Hepatic stellate cell (primary cell): ENCODE measurements at places on chromosomes 3 and 15.

- DNase-seq: no peak
Measured at GRCh38 chr3:109346770-109347295, 9.5 kb upstream of the DPPA4 start.

- peak; percentile 4 for DNase-seq
Measured at GRCh38 chr3:131688370-131688769, 185.6 kb upstream of the MRPL3 start.

- no peak for DNase-seq
Measured at GRCh38 chr3:188510366-188510765, 356.4 kb downstream of the LPP start.

- DNase-seq: no peak
Measured at GRCh38 chr15:60729850-60730458, 251.0 kb upstream of the ICE2 start.

- no peak for DNase-seq
Measured at GRCh38 chr3:70646635-70647034, 334.2 kb upstream of the MDFIC2 start.

- DNase-seq: no peak
Measured at GRCh38 chr15:88644741-88645140, 5.9 kb downstream of the ISG20 start.

GRCh38 chr3:127443581-127444375 lies 146.8 kb downstream of the TPRA1 start:
- DNase-seq: no peak

DNA sequence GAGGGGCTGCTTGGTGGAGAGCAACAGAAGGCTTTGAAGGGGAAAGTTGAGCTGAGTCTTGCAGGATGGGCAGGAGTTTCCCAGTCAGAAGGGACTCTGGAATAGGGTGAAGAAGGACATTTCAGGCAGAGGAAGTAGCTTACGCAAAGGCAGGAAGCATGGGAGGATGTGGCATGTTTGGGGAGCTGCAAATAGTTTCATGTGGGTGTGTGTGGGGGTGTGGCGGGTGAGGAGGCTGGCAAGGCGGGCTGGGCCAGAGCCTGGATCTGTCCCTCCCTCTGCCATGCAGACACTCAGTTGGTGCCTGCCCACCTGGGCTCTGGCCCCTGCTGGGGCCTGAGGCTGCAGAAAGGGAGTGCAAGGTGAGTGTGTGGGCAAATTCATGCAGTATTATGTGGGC lies 10.4 kb downstream of the TEX264 start:
- DNase-seq: peak; percentile 50

GRCh38 chr3:87835236-87835635 lies 223.6 kb downstream of the CGGBP1 start:
- DNase-seq: no peak

DNA sequence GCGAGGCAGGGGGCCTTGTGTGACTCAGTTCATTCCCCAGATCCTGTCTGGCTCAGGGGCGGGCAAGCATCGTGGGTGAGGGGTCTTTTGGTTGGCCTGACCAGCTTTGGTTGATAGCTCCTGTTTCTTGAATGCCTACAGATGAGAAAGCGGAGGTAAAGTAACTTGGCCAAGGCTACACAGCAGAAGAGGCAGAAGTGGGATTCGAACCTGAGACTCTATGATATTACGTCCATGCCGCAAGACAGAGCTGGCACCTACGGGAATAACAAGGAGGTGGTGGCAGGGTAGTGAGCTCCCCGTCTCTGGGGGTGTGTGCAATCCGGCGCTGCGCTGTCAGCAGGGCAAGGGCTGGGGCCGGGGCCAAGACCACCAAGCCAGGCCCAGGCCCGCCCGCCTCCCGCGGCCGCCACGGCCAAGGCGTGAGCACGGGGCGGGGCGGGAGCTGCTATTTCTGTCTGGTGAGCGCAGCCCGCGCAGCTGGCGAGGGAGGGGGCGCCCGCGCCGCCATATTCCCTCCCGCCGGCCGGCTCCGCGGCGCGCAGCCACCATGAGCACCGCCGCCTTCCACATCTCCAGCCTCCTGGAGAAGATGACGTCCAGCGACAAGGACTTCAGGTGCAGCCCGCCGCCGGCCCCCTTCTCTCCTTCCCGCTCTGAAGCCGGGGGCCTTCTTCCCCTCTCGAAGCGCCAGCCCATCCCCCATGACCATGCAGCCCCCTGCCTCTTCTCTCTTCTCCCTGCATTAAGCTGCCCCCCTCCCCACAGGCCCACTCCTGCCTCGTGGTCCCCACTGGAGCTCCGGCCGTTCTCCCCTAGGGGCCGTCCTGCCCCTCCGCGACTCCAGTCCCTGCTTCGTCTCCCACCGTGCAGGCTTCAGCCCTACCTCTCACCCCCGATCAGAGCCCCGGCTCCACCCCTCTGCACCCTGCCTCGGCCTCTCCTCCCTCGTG lies at the start of gene CAND2:
CAND2 (plus strand) TSS at position 510 of the 953 bp plus-strand sequence; CDS start at position 551, 41 bp downstream.
- peak; percentile 40 for DNase-seq

GRCh38 chr15:26615927-26616302 lies 157.0 kb downstream of the GABRB3 start:
- DNase-seq: no peak

- DNase-seq: no peak
Measured at GRCh38 chr3:23691357-23691895, 114.3 kb upstream of the UBE2E1 start.

DNA sequence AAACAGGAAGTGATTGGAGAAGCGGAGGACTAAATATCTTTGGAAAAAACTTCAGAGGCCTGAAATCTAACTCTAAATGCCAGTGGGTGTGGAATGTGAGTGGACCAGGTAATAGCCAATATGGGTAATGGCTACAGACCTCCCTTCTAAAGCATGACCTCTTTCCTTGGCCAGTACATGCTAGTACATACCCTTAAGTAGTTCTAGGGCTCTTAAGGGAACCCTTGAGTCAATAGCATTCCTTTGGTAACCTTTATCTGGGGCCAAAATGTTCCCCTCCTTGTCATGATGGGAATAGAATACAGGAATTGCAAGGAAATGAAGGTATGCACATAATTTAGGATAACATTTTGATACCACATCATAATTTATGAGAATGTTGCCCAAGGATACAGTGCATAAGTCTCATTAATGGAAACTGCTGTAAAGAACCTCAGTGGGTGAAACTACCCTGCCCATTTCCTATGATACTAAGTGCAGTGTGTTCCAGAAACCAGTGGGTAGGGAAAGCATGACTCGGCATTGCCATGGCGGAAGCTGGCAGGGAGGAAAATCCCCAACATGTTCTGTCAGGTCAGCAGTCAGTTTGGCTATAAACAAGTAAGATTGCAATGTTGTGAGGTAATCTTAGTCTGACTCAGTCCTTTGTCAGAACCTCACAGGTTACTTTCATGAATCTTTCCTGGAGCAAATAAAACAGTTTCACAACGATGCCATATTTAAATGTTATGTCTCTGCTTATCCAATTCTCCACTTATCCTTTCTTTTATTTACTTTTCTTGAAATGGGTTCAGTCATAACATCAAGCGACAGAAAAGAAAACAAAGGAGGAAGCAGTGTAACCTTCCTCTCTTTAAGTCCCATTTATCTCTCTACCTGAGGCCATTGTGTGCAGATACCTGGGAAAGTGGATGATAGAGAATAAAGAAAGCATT lies 23.5 kb upstream of the RAP2B start:
- peak; percentile 55 for DNase-seq

DNA sequence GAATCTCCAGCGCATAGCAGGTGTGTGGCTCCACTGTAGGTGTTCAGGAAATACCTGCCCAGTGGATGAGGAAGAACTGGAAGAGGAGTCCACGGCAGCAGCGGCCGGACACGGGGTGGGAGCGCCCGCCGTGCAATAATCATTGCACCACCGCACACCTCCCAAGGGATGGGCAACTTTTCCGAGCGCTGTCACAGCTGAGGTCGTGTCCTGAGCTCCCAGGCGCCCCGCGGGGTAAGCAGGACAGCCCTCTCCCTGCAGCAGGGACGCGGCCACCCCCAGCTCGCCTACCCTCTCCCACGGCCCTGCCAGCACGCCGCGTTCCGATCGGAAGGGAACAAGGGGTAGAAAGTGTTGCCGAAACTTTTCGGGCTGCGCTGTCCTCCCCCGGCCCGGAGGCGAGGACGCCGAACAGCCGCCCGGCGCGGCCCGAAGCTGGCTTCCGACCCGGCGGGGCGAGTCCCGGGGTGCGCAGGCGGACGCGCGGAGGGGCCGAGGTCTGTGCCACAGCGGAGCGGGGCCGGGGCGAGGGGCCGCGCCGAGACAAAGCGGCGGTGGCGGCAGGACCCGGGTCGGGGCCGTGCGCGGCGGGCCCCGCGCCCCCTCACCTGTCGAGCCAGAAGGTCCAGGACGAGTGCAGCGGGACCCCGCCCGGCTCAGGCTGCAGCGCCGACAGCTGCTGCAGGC lies 475 bp downstream of the EIF4E3 start:
- peak; percentile 43 for DNase-seq

DNA sequence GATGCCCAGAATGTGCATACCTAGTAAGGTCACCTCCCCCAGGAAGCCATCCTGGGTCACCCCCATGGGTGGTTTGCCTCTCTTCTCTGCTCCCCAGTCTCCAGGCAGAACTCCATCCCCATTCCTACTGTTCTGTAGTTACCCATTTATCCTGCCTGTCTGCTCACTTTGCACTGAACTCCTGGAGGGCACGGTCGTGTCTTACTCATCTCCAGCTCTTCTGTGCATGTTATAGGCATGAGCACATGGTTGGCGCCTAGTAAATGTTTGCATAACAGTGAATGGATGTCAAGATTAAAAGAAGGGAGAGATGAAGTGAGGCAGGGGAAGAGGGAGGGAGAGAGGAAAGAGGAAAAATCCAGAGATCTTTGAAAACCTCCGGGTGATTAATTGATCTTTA lies 208.4 kb upstream of the TRIM42 start:
- no peak for DNase-seq

GRCh38 chr3:72274493-72275330 lies 489.8 kb upstream of the PROK2 start:
- DNase-seq: peak; percentile 71

DNA sequence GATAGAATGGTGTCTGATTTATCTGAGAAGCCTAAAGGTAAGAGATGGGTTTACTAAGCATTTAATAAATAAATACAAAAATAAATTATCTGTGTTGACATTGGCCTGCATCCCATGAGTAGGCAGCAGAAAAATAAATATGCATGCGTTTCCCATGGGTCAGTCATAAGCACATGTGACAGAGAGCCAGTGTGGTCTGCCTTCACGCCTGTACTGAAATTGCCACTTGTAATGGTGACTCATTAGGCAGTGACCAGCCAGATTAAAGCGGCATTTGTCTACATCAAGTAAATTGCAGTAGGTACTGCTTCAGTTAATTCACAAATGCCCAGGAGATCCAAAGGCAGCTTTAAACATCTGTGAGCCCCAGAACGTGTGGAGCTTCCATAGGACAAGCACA lies 399.6 kb downstream of the NAALADL2 start:
- DNase-seq: no peak
